Fibroblast of skin of scalp (primary cell): ENCODE measurements at places on chromosomes 2 and 18.
A peak's percentile ranks its signal among the peaks of the same experiment; 100 is the strongest.

- no peak for DNase-seq
Observed at GRCh38 chr2:121343191-121343590, 58.2 kb upstream of the TFCP2L1 start.

DNA sequence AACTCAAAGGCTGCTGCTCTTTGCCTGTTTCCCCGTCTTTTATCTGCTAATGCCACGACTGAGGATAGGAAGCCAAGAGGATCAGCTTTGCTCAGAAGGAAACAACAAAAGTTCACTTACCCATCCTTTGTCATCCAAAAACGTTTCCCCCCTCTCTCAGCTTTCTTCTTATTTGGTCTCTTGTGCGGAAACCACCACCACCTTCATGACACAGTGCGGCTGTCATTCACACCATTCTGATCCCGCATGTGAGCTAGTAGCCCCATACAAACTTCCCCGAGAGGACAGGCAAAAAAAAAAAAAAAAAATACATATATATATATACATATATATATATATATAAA lies 656 bp downstream of the LRRTM4 start:
- no peak for DNase-seq

DNA sequence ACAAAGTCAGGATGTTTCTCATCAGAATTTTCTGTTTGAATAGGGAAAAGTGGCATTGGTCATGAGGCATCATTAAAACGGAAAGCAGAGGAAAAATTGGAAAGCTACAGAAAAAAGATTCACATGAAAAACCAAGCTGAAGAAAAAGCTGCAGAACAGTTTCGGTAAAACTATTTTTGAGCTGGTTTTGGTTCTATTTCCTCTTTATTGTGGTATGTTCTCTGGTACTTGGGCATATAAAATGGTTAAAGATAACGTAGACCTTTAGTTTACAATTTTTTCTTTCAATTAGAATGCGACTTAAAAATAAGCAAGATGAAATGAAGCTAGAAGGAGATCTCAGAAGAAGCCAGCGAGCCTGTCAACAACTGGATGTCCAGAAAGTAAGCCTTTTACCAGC lies 7.6 kb downstream of the GPATCH11 start:
- no peak for DNase-seq

DNA sequence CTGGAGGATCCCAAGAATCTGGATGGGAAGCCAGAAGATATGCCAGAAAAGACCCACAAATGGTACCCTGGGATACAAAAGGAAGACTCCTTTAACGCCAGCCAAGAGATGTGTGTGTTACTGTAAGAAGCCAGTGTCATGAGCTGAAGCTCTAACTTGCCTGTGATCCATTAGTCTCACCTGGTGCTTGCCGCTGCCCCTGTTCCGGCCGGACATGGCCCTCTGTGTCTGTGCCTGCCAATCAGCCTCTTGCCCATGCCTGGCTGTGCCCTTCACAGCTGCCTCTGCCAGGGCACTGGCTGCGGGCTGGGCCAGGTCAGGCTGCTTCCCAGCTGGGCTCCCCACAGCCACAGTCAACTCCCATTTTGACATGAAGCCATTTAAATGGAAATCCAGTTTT lies 55.4 kb downstream of the POU3F3 start:
- DNase-seq: no peak

DNA sequence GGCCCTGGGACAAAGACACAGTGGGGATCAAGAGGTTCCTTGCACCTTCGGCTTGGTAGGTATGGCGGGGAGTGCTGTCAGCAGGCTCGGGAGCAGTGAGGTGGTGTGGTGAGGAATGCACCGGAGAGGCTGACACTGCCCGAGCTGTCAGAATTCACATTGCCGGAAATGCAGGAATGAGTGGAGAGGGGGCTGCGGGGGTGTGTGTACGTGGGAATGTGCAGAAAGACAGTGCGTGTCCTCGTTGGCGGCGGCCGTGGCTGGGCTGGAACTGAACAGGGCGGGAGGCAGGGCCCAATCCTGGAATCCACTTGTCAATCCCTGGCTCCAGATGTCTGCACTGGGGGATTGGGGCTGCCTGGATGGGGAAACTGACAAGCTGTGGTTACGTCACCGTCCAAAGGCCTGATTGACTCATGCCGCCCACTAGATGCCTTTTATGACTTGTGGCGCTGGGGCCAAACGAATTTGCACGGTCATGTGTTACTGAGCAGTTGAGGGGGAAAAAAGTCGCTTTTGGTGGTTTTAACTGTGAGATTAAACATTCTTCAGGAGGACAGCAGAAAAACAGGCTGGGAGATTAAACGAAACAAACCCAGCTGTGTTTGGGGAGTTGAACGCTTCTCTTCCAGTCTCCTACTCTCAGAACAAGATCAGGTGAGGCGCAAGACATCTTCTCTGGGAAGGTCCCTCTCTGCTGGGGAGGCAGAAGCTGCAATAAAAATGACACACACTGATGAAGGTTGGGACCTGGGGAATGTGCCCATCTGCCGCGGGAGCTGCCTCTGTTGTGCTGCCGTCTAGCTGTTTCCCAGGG lies 189.4 kb upstream of the GLI2 start:
- DNase-seq: peak; percentile 97

DNA sequence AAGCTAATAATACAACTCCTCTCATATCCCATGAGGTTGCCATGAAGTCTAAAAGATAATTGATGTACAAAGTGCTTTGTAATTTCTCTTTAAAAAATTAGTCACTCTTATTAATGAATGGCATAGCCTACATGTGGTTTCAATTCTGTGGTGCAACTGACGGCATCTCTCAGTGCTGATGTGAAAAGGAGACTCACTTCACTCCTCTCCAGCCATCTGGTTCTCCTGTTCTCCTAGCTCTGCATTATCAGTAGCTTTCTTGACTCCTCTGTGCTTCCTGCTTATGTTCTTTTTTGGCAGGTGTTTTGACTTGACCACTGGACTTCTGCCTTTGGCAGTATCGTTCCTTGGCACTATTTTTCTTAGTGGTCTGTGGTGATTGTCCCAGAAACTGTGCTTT lies 134.9 kb upstream of the ZFP36L2 start:
- peak; percentile 25 for DNase-seq

DNA sequence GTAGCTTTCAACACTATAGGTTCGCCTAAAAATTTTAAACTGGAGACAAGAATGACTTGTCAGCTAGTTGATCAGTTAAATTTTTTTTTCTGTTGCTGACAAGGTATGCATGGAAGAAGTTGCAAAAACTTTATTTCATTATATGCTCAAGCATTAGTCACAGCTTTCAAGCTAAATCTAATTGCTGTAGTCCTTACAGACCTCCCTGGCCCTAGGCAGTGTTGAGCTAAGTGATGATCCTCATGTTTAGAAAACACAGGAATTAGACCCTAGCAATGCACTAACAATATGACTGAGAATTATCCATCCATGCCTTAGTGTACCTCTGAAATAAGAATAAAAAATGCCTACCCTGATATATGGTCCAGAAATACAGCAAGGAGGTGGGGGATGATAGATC lies 253.4 kb downstream of the SP3 start:
- no peak for DNase-seq

DNA sequence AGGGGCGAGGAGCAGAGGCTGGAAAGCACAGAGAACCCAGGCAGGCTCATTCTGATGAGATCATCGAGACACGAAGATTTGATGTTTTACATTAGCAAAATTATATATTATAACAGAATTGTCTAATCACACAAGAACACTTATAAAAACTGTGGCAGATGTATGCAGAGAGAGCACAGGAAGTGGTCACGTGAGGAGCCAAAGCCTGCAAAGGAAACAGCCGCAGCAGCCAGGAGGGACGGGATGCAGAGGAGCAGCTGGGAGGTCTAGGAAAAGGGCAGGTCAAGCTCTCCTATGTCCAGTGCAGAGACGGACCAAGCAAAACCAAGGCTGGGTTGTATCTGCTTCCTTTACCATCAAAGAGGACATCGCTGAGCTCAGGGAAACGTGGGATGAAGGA lies 355.1 kb upstream of the MYT1L start:
- no peak for DNase-seq

GRCh38 chr18:31996007-31996406 lies 22.6 kb upstream of the RNF125 start:
- no peak for DNase-seq

DNA sequence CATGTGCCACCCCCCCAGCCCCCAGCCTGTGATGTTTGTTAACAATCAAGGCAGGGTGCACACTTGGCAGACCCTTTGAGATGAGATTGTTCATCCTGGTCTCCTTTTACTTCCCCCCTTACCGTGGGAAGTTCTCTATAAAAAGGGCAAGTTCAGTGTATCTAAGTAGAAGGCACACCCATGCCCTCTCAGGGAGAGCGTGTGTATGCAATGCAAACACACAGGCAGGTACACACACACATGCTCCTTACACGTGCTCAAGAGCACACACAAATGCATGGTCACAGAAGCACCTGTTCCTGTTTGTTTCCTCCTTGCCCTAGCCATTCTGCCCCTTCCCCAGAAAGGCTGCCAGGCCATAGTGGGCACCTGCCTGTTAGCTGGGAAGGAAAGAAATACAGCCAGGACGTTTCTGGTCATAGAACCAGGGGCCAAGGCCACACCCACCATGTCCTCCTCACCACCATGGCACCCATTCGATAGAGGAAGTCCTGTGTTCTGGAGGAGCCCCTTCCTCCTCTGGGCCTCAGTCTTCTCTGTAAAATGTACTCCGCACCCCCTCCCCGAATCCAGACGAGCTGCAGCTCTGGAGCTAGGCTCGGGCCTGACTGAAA lies 3.1 kb downstream of the ATOH8 start:
- DNase-seq: no peak

GRCh38 chr2:240685771-240686371 lies 3.2 kb upstream of the AQP12B start:
- DNase-seq: no peak

GRCh38 chr18:79218605-79219190 lies 149.5 kb downstream of the ATP9B start:
- no peak for DNase-seq

DNA sequence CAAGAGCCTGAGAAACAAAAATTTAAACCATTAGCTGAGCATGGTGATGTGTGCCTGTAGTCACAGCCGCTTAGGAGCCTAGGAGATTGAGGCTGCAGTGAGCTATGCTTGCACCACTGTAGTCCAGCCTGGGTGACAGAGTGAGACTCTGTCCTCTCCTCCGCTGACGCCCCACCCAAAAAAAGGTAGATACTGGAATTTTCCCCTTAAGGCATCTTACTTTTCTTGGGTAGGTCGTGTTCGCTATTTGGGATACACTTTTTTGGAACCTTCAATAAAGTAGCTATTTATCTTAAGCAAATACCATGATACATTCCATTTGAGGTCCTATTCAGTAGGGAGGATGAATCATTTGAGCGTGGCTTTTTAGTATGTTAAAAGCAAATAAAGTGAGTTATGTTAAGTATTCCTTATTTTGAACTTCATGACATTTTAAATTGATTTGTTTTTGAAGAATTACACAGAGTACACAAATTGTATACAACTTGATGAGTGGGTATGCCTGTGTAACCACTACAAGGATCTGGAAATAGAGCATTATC lies 38.7 kb downstream of the RALBP1 start:
- DNase-seq: peak; percentile 84

- no peak for DNase-seq
Observed at GRCh38 chr2:58701688-58702301, 460.7 kb upstream of the FANCL start.

- peak; percentile 45 for DNase-seq
Observed at GRCh38 chr2:57943315-57943714, 103.3 kb upstream of the VRK2 start.

- DNase-seq: no peak
Observed at GRCh38 chr2:8454797-8455196, 227.1 kb upstream of the ID2 start.
